NCI-H2171 treated with DMSO at 0.1 percent for 48 hours (cell line): ENCODE measurements at places on chromosomes 13 and 19.

DNA sequence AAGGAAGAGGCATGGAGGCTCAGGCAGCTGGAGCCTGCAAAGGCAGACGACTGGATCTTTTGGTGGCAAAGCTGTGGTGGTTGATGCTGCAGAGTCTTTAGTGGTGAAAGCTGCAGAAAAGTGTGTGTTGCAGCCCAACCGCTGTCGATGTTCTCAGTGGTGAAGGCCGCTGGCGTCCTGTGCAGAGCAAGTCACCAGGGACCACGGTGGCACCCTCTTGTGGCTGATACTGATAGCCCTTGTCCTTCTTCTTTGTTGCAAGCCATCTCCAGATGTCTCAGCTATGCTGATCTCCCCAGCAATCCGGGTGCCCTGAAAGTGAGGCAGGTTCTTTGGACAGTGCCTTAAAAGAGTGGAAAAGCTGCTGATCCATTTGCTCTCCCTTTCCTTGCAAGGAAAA is 610.9 kb upstream of the PCDH9 start:
- no peak for DNase-seq

DNA sequence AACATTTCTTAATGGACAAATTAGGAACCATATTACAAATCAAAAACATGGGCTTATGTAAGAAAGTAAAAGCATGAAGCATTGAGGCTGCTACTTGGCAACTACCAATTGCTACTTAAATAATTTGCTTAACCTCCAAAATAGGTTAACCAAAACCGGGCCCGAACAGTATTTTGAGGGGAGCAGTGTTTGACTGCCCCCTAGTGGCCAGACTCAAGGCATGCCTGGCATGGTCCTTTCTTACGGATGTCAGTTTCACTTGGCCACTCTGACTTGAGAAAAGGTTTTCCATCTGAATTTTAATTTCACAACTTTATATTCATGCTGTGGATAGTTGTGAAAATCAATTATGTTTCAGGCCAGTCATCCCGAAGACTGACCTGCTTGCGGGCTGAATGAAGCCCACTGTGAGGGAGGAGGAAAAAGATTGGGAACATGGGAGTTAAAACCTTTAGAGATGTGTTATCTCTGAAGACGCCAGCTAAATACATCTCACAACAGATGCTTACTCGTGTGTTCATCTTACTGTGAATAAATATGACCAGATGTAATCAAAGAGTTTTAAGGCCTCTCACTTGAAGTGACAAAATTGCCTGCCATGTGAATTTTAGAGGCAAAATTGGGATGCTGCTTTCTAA is 2.9 kb downstream of the RXFP2 start:
- DNase-seq, result peak; percentile 18

- peak; percentile 36 for DNase-seq
These were observed 16.5 kb upstream of the TNFAIP8L1 start for GRCh38 chr19:4622695-4623421.

DNA sequence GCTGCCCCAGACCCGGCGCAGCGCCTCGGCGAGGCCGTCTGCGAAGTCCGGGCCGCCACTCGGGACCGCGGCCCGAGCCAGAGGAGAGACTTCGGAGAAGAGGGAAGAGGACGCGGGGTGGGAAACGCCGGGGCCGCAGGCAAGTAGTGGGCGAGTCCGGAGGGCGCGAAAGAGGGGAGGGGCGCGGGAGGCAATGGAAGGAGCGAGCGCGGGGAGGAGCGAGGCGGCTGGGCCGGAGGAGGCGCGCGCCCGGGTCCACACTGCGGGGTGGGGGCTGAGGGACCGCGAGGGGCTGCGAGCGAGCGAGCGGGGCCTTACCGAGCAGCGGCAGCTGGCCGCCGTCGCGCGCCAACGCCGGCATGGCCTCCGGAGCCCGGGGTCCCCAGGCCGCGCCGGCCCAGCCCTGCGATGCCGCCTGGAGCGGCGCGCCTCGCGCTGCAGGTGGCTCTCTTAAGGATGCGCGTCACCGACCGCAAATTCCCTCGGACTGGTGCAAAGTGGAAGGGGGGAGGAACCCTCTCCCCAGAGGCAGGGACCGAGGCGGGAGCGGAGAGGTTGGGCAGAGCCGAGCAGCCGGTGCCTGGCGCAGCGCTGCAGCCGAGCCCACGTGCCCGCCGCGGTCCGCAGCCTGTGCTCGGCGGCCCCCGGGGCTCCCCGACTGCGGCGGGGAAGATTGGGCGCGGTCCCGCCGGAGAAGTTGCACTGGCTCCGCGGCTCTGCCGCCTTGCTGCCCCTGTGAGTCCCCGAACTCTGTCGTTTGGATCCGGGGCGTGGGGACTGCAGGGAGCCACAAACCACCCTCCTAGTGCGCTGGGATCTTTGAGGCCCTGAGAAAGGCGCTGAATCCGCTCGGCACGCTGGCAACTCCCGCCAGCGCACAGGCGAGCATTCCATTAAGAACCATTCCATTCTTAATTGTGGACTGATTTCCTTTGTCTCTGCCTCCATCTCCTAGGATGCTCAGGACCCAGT is at the start of gene FLT3:
Gene FLT3 (minus strand): TSS at position 427 of the 972 bp plus-strand sequence. CDS start 66 bp downstream, at position 361.
- peak; percentile 21 for DNase-seq

GRCh38 chr13:72430923-72431322 is 296.5 kb downstream of the MZT1 start:
- peak; percentile 51 for DNase-seq

DNA sequence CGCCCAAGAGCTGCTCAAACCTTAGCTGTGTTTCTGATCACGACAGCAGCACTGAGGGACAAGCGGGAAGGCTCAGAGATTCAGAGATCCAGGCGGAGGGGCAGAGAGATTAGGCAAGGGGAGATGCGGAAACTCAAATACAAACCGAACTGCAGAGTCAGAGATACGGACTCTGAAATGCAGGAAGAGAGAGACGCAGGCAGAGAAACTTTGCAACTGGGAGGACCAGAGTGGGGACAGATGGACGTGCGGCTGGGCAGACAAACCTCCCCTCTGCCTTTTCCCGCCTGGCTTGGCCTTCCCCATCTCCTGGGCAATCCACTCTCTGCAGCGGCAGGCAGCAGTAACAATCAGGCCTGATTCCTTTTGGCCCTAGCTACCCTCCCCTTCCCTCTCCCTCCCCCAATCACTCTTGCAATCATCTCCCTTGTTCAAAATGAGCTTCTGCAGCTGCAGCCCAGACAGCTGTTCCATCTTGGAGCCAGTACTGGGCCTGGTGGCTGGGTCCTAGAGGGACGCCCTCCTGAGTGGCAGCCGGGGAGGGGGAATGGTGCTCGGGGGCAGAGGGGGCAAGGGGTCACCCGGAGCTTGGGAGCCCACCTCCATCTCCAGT is 29.7 kb downstream of the OLFM2 start:
- DNase-seq, result no peak

- no peak for DNase-seq
These were observed 37.0 kb downstream of the RUBCNL start for GRCh38 chr13:46350003-46350402.

GRCh38 chr19:49555600-49556411 is 24.6 kb downstream of the NOSIP start:
- DNase-seq, result no peak

GRCh38 chr19:3737487-3738205 is 23.8 kb downstream of the APBA3 start:
- DNase-seq, result no peak

DNA sequence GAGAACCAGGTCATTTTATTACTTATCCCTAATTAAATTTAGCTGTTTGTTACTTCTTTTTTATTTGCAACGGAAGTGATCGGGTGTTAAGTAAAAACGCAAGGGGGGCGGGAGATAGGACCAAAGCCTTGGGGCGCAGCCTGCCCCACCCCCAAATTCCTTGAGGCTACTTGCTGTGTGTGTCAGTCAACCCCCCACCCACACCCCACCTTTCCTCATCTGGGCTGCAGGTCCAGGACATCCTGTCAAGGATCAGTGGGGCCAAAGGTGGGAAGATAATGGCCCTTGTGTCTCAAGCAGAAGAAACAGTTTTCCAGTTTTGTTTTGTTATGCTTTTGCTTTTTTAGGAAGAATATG is 1.2 kb upstream of the FOXO1 start:
- no peak for DNase-seq

GRCh38 chr13:107458269-107458668 is 757.1 kb downstream of the LIG4 start:
- no peak for DNase-seq
